ENCODE measurements at places on chromosomes 1 and 21.

GRCh38 chr1:38541223-38541622 lies 318.3 kb downstream of the RRAGC start:
- no peak for DNase-seq

- DNase-seq = no peak
Measured at GRCh38 chr1:10898921-10899320, 102.5 kb upstream of the CASZ1 start.

DNA sequence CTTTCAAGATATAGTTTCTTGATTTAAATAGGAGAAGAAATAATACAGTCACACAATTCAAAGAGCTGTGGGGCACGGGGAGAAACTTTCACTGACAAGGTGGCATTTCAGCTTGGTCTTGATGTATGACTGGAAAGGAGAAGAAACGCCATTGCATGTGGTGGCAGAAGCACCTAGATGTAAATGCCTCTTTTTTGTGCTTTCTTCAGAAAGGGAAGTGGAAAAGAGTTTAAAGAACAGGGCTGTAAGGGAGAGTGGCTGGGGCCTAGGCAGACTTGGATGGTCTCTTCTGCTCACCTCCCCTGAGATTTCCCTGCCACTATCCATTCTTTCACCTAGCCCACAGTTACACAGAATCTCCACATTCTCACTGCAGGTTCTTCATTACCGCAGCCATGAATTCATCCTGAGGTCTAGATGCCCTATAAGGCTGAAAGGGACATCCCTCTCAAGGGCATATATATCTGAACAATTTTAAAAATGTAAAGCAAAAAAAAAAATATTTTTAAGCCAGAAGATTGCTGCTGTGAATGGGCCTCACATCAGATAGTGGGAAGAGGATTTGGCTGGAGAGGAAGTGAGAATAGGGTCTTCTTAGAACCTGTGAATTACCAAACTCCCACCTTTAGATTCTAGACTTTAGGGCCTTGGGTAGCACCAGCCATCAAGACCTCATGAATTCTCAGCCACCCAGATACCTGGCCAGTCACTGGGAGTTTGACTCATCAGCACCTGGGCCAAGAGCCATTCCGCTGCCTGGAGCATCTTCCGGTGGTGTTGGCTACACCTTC lies 23.4 kb downstream of the CACNA1E start:
- no peak for DNase-seq

DNA sequence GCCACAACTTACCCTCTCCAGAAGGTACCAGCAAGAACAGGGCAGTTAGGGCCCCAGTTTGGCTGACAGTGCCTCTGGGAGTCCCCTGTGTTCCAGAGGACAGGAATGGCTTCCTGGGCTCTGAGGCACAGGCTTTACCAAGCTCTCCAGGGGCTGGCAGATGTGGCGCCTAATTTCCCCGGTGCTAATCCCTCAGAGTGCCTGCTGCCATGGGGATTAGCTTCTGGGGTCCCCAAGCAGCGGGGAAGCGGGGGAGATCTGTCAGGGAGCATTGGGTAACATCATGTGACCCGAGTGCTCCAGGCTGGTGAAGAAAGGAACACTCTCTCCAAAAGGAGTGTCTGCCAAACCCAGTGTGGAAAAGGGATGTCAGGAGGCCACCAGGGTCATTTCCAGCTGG lies at the start of gene LACTBL1:
Gene LACTBL1, minus strand, starts transcription at position 107 of the 400 bp plus-strand sequence. CDS start 550 bp downstream, outside the sequence.
- DNase-seq = no peak

GRCh38 chr1:114319418-114319817 lies 165.7 kb upstream of the SYT6 start:
- DNase-seq = no peak

DNA sequence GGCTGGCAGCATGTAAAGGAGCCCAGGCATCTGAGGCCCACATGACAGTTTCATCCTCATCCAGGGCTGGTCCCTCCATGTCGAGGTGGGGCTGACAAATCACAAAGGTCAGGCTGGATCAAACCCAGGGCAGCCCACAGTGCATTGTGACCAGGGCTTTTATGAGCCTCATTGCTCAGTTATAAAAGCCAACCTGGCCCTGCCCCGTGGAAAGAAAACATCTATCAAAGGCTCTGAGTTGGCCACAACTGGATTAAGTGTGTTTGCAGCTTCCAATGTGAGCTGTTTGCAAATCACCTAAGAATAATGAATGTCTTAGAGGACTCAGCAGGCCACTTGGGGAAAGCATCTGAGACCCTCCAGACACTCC lies 45.4 kb downstream of the GRHL3 start:
- DNase-seq = no peak

GRCh38 chr1:39995973-39996393 lies 41.0 kb downstream of the MFSD2A start:
- DNase-seq = no peak

All from CD14-positive monocyte (primary cell).